ENCODE measurements at places on chromosomes 5 and 9.

GRCh38 chr9:137439158-137439714 is 1.9 kb downstream of the ENTPD8 start:
- DNase-seq: no peak

GRCh38 chr9:88477300-88477751 is 57.7 kb upstream of the NXNL2 start:
- peak; percentile 86 for DNase-seq

- no peak for DNase-seq
Observed at GRCh38 chr5:163318707-163319106, 118.7 kb upstream of the CCNG1 start.

GRCh38 chr9:130003943-130004552 is 38.9 kb downstream of the FNBP1 start:
- no peak for DNase-seq

DNA sequence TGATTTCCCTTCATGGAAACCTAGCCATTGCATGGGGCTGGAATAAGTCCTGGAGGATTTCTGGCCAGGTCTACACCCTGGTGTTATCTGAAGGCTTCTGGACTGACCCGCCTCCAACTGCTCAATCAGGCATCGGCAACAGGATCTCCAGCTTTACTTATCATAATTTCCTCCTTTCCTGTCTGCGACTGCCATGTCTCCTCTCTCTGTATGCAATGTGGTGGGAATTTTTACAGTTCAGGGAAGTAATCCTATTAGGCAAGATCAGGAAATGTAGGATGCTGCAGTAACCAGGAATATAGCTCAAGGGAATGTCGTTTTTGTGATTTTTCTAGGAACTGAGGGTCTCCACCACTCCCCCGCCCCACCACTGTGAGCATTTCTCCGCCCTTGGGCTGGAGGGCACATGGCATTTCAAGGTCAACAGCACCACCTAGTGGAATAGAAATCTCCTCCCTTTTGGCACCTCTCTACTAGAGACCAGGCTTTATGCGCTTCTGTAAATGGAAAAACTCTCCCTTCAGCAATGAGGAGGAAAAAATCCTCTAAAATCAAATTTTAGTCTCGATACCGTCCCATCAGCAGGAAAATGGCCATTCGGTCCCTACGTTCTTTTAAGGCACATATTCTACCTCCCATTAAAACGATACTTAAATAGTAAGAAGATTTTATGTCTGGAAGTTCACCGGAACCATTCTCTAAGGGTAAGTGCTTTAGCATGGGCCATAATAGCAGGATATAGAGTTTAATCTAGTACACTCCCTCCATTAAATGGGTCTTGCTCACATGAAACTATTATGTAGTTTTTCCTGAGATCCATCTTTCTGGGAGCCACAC is 93.0 kb downstream of the YTHDC2 start:
- peak; percentile 77 for DNase-seq

DNA sequence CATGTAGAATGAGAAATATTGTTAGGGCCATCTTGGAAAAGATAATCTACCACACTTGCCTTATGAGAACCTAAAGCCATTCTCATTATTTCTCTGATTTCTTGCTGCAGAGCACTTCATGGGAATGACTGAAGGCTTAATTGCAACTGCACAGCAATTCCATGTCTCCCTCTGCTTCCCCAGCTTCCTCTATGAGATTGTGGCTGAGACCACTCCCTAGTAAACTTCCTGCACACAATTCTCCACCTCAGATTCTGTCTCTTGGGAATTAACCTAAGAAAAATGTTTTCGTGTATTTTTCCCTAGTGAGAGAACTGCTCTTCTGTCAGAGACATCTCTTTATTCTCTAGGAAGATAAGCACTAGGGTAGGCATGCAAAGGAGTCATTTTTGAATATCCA is 55.6 kb upstream of the CAMK4 start:
- DNase-seq: no peak

GRCh38 chr5:6328173-6328572 is 50.2 kb downstream of the MED10 start:
- peak; percentile 41 for DNase-seq

DNA sequence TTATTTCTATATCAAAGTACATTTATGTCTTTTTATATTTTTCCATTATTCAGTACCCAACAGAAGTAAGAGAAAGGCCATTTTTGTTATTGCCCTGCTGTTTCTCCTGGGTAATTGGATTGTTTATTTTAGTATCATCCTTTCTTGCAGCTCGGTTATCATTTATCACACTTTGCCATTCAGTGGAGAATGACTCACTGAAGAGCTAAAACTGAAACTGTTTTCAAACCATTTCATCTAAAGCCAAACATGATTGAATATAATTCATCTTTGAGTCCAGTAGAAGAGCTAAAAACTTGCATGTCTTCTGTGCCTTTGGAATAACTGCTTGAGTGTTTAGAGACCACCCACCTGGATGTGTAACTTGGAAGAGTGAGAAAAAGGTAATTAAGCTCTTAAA is 139.5 kb upstream of the PRDM9 start:
- no peak for DNase-seq

- no peak for DNase-seq
Observed at GRCh38 chr5:154351566-154351965, 94.2 kb upstream of the SAP30L start.

- DNase-seq: no peak
Observed at GRCh38 chr5:112762113-112762810, 24.6 kb downstream of the APC start.

GRCh38 chr9:86947146-86948073 is at the start of gene GAS1:
Gene GAS1, minus strand, starts transcription at chr9:86947506. Its CDS starts 727 bp downstream, at chr9:86946779.
- peak; percentile 81 for DNase-seq

- no peak for DNase-seq
Observed at GRCh38 chr5:159471904-159472303, 141.6 kb upstream of the IL12B start.

- no peak for DNase-seq
Observed at GRCh38 chr5:65247594-65247993, 234.1 kb downstream of the ADAMTS6 start.

- DNase-seq: no peak
Observed at GRCh38 chr5:175025077-175025476, 300.7 kb downstream of the MSX2 start.

- peak; percentile 94 for DNase-seq
Observed at GRCh38 chr5:73201547-73202513, 28.8 kb downstream of the TMEM174 start.

DNA sequence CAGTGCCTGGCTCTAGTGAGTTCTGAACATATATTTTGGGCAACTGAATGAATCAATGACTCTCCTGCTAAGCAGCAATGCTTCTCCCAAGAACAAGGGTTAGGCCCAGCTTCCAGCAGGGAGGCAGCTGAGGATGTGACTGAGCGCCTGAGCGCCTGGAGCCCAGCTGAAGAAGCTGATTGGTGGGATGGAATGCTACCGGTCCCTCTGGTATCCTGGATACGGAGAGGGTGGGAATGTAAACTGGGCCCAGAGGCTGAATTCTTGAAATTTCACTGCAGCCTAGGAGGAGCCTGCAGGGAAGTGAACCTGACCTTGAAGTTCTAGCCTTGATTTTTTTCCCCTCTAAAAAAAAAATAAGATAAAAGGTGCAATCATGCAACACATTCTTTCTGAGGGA is 43.2 kb downstream of the WWC1 start:
- no peak for DNase-seq

DNA sequence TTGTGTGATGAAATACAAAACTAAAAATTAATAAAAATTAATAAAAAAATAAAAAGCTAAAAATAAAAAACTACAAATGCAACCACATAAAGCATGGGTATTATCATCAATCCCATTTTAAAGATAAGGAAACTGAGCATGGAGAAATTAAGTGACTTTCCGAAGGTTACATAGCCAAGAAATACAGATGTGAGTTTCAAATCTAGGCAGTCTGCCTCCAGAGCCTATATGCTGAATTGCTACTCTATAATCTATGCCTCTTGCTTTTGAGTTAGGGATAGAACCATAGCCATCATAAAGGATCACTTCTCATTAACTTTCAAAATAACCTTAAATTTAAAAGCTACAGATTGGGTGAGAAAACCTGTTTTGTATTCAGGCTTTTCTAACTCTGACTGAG is 18.8 kb upstream of the ERAP2 start:
- no peak for DNase-seq

DNA sequence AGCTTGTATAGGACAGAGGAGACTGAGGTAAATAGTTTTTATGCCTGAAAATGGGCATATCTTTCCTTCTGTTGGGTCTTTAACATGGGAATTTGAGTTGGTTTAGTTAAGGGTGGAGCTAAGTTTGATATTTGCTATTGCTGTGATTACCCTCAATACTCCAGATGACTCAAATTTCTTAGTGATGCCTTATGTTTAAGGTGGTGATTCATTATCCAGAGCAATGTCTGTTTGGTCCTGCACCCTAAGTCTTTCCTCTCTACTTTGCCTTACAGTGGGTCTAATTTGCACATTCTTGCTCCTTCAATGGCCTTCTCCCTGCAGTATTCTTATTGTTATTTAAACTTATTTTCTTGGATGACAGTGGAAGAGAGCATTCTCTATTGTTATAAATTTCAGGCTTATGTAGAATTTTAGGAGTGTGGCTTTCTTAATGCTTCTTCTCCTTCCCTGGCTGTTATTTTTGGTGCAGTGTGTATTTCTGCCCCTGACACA is 312.9 kb upstream of the RPS23 start:
- DNase-seq: no peak

GRCh38 chr9:124840300-124840833 is 12.9 kb upstream of the WDR38 start:
- DNase-seq: no peak

GRCh38 chr5:177306674-177307543 is 3.3 kb downstream of the PRELID1 start:
- no peak for DNase-seq

DNA sequence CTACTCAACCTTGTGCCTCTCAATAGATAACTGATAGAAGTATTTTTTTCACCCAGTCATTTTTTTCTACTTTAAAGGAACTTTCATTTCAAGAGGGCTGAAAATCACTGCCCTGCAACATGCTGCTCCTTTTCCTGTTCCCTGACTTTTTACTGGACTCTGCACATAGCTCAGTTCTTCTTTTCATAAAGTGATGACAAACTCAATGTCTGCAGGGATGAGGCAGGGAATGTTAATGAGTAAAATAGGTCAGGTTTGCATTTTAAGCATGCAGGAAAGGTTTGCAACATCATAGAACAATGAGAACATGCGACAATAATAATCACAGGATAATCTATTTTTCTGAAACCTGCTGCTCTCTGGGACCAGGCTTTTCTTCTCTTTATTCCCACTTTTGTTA is 172.2 kb upstream of the SGCD start:
- no peak for DNase-seq

GRCh38 chr5:176627582-176627981 is 2.8 kb downstream of the SNCB start:
- no peak for DNase-seq

GRCh38 chr5:96896806-96897205 is 20.5 kb downstream of the ERAP2 start:
- DNase-seq: no peak

DNA sequence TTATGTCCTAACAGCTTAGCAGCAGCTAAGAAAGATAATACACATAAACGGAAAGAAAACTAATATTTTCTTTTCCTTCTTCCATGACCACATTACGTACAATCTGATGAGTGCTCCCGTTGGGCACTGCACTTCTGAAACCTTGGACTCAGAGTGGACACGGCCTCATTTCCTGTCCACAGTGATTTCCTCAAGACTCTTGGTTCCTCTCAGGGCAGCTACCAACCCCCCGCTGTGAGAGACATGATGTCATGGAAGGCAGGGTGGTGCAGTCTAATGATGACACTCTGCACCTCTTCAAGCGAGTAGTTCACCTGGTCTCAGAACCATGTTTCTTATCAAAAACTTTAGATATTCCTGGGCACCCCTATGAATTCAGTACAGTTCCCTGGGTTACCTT is 68.7 kb upstream of the CTSL start:
- no peak for DNase-seq

DNA sequence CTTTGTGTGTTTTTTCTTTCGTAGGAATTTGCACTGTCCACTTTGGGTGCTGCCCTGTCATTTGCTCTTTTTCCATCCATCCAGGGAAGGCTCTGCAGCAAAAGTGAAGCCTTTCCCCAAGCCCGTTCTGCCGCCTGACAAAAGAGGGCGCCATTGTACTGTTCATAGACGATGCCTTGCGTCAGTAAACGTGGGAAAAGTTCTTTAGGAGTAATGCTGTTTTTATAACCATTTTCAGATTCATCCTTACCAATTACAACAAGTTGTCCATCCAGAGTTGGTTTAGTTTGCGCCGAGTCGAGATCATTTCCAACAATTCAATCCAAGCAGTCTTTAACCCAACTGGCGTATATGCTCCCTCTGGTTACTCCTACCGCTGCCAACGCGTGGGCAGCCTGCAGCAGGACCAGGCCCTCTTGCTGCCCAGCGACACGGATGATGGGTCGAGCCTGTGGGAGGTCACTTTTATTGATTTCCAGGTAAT is 34.3 kb upstream of the RPS23 start:
- peak; percentile 69 for DNase-seq

DNA sequence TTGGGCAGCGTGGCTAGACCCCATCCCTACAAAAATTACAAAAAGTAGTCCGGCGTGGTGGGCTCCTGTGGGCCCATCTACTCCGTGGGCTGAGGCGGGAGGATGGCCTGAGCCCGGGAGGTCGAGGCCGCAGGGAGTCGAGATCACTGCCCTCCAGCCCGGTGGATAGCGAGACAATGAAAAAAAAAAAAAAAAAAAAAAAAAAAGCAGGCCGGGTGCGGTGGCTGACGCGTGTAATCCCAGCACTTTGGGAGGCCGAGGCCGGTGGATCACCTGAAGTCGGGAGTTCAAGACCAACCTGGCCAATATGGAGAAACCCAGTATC is 110.5 kb upstream of the LPCAT1 start:
- DNase-seq: no peak

GRCh38 chr5:101009758-101010519 is 106.9 kb upstream of the ST8SIA4 start:
- DNase-seq: no peak

DNA sequence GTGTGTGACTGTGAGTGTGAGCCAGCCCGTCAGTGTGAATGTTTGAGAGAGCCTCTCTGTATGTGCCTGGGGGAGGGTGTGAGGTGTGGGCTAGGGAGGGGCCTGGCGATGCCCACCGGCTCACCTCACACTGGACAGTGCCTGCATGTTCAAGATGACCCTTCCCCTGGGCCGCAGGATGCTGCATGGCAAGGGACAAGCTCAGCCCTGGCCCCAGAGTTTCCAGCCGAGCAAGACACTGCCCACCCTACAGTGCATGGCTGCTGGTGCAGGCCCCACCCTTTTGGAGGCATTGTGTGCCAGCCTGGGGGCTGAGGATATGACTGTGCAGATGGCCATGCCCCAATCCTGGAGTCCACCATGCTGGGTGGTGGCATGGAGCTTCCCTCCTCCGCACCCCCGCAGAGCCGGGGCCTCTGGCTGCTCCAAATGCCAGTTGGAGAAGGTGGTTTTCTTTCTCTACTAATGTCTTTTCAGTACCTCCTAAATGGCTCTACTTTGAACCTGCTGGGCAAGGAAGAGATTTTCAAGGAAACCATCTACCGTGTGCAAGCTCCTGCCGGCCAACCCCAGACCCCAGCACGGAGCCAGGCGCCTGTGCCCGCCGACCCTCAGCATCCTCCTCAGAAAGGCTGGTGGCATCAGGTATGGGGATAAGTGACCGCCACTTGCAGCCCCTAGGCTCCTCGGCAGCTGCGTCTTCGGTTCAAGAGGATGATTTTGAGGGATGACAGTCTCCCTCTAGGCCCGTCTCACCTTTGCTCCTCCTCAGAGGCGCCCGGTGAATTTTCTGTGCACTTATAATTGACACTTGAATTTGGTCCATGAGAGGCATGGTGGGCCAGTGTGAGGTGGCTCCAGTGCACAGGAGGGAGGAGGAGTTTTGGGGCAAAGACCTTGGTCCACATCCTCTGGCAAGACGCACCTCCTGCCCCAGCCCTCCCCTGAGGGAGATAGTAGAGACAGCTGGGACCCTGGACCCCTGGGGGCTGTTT is 27.7 kb downstream of the FGD3 start:
- no peak for DNase-seq

Data from RWPE1 (cell line).